ENCODE measurements at places on chromosomes 6 and 20.

GRCh38 chr6:95784869-95785268 lies 207.5 kb downstream of the MANEA start:
- no peak overlapping the region for H3K27ac ChIP-seq
- no peaks in the 10 kb centered on the region for H3K36me3 ChIP-seq
- DNase-seq: no peak
- H3K27me3 ChIP-seq: no peaks in the 10 kb centered on the region

DNA sequence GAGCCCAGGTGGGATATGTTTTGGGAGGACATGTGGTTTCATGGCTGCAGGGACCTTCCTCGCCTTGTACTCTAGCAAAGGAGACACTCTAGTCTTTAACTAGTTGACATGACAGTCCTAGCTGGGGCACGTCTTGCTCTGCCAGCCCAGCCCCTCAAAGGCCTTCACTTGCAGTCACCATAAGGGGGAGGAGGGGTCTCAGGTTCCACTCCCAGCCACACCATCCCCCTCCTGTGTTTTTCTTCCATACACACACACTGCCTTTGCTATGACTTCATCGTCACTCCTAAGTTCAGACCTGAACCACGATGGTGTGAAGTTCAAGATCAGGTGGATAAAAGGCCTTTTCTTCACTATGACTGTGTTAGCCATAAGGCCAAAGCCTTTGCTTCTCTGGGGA lies 13.5 kb downstream of the ULBP1 start:
- H3K27ac ChIP-seq: no peak overlapping the region
- H3K4me1 ChIP-seq: peaks cover 5% of the 10 kb centered on the region
- no peak overlapping the region for H3K4me3 ChIP-seq
- DNase-seq: no peak
- no peaks in the 10 kb centered on the region for H3K36me3 ChIP-seq
- peaks cover 85% of the 10 kb centered on the region for H3K27me3 ChIP-seq

- no peaks in the 10 kb centered on the region for H3K27me3 ChIP-seq
- H3K36me3 ChIP-seq: no peaks in the 10 kb centered on the region
- no peak overlapping the region for H3K4me3 ChIP-seq
- no peak overlapping the region for H3K27ac ChIP-seq
- H3K4me1 ChIP-seq: no peaks in the 10 kb centered on the region
Measured at GRCh38 chr6:112618849-112619248, 271.7 kb downstream of the RFPL4B start.

DNA sequence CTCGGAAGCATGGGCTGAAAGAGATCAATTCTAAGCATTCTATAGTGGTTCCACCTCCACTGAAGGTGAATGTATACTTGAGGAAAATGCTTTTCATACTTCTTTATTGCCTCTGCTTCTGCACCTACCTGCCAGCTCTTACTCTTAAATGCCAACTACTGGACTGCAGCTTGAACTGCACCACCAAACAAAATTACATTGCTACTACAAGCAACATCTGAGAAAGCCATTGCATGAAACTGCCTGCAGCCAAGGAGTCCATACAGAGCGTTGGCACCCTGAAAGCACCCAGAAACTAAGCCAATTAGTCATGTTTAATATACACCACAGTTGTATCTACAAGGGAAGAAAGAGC lies 440.9 kb downstream of the BTBD3 start:
- no peaks in the 10 kb centered on the region for H3K4me1 ChIP-seq
- no peak overlapping the region for H3K4me3 ChIP-seq
- no peaks in the 10 kb centered on the region for H3K27me3 ChIP-seq
- no peak for DNase-seq
- H3K36me3 ChIP-seq: no peaks in the 10 kb centered on the region

DNA sequence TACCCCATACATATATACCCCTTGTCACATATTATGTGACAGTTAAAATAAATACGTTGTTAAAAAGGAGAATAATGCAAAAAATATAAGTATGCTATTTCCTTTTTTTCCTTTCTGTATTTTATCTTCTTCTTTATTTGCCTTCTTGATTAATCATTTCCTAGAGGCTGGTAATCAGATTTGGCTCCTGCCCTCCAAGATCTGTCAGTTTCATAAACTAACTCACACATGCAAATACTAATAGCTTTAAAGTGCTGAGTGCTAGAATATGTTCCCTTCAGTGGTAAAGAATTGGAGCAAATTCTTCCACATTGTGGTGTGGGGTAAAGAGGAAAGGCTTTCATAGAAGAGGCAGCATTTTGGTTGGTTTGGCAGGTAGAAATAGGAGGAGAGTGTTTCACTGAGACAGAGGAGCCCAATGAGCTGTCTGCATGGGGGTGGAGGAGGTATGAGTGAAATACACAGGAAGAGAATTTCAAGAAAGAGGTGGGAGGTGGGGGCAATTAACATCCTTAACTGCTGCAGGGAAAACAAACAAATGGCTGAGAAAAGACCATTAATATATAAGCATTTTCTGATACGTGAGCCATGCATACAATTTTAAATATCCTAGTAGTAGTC lies 523.9 kb downstream of the BMP2 start:
- no peaks in the 10 kb centered on the region for H3K36me3 ChIP-seq
- H3K4me3 ChIP-seq: no peak overlapping the region
- DNase-seq: no peak
- H3K27me3 ChIP-seq: no peaks in the 10 kb centered on the region

DNA sequence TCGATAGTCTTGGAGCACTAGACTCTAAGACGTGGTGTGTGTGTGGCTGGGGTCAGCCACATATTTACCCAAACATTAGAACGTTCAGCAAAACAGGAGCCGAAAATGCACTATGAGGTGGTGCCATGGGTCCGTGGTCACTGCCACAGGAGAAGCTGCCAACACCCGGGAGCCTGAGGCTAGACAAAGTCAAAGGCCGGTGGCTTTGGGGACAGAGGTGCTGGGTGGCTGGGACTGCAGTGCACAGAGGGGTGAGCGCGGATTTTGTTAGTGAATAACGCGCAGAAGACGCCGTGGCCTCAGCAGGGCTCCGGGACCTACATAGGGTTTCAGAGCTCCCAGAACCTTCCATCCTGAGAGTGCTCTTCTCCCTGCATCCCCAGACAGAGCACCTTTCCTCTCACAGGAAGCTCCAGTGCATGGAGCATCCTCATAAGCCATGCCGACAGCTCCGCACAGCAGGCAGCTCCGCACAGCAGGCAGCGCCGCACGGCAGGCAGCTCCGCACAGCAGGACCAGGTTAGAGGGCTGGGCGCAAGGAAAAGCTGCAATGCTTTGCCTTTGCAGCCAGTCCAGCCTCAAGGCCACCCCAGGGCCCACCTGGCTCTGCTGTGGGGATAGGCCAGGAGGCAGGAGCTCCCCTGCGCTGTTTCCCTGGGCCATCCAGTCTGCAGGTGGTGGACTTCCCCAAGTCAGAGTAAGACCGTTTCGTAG lies 304.1 kb downstream of the TAF4 start:
- no peak overlapping the region for H3K4me3 ChIP-seq
- DNase-seq: no peak
- no peak overlapping the region for H3K27ac ChIP-seq
- H3K27me3 ChIP-seq: no peaks in the 10 kb centered on the region
- no peaks in the 10 kb centered on the region for H3K4me1 ChIP-seq

DNA sequence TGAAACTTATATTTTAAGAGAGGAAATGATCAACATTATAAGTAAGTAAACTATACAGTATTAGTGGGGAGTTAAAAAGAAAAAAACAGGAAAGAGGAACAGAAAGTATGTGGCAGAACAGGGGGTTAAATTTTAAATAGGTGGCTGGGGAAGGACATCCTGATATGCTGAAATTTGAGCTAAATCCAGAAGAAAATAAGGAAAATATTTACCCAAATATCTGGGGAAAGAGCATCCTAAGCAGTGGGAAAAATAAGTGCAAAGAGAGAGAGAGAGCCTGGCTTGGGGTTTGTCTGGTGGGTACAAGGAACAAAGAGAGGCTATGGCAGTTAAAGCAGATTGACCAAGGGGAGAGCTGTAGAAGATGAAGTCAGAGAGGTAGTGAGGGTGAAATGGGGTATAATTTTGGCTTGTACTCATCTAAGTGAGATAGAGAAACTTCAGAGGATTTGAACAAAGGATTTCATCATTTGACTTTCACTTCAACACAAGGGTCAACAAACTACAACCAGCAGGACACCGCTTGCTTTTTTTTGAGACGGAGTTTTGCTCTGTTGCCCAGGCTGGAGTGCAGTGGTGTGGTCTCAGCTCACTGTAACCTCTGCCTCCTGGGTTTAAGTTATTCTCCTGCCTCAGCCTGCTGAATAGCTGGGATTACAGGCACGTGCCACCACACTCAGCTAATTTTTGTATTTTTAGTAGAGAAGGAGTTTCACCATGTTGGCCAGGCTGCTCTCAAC lies 328.4 kb upstream of the CNR1 start:
- H3K4me3 ChIP-seq: no peak overlapping the region
- peaks cover 5% of the 10 kb centered on the region for H3K27me3 ChIP-seq
- H3K27ac ChIP-seq: no peak overlapping the region

DNA sequence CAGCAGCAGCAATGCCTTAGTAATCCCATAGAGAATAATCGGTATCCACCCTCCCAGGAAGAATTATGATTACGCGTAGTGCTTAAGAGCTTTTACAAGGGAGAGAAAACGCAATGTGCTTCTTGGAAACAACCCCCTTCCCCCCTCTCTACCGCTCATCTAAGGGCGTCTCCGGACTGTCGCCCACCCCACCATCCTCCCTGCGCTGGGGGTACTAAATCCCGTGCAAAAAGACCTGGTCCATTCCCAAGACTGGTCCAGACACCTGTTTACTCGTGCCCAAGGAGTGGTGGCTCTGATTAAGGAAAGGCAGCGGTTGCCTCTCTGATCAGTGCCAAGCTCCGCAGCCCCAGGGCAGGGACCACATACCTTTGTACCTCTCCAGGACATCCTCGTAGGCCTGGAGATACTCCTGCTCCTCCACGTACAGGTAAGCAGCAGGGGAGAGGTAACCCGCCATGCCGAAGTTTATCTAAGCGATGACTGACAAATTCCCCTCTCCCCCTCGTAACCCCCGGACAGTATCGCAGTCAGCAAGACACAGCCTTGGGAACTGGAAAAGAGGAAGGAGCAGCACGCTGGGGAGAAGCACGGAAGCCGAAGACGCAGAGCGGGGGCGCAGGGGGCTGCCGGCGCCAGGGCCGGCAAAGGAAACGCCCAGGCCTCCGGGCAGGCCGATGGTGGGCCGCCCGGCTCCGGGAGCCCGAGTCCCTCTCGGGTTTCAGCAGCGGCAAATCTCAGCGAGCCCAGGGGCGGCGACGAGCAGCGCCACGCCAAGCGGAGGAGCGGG lies 112.0 kb upstream of the BEND6 start:
- H3K4me1 ChIP-seq: peaks cover 4% of the 10 kb centered on the region
- H3K27ac ChIP-seq: peak overlapping the region; percentile 72
- peak overlapping the region; percentile 86 for H3K4me3 ChIP-seq

DNA sequence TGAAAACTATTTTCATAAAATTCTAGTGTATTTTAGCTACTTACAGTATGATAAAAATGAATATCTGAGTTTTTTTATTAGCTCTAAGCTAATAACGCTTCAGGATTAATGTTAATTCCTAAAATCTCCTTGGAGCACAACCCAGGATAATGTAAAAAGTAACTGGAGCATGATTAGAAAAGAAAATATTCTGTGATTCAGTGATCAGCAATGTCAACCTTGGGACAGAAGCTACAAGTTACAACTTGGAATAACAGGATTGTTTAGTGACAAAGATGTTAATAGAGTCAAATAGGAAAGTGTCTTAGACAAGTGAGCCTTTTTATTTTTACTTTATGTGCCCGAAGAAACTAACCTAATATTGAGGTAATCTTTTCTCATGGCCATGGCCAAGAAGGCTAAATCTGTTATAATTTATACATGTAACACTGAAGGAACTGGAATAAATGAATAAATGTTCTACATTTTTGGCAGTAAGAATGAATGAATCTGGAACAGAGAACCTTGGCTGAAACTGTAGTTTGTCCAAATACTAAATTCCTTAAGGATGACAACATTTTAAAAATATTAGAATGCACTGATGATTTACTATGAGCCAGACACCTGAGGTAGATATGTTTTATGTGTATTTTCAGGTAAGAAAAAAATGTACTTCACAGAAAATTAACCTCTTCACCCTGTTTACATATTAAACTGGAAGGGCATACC lies 994.0 kb downstream of the GRIK2 start:
- no peaks in the 10 kb centered on the region for H3K27me3 ChIP-seq
- no peak overlapping the region for H3K4me3 ChIP-seq
- no peaks in the 10 kb centered on the region for H3K36me3 ChIP-seq
- no peaks in the 10 kb centered on the region for H3K4me1 ChIP-seq

DNA sequence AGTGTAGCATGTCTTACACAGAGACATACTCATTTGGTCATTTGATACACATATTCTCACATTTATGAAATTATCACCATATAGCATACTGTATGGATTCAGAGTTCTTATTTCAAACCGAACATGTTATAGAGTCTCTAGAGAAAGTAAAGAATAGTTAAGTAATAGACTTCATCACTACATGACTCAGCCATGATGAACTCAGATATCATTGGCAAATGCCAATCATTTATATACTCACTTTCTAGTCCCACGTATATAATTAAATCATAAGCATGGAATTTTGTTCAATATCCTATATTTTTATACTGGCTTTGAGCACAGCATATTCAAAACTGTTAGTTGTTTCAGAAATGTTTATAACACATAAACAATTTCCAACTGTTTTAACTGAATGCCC lies 749.9 kb downstream of the HACE1 start:
- H3K27me3 ChIP-seq: no peaks in the 10 kb centered on the region
- no peaks in the 10 kb centered on the region for H3K36me3 ChIP-seq
- no peak for DNase-seq
- H3K4me1 ChIP-seq: no peaks in the 10 kb centered on the region
- H3K27ac ChIP-seq: no peak overlapping the region

- H3K4me1 ChIP-seq: peaks cover 9% of the 10 kb centered on the region
- no peaks in the 10 kb centered on the region for H3K36me3 ChIP-seq
- H3K27ac ChIP-seq: no peak overlapping the region
- DNase-seq: no peak
Measured at GRCh38 chr6:56664029-56664428, 21.3 kb upstream of the DST start.

GRCh38 chr20:24160563-24161281 lies 172.1 kb upstream of the GGTLC1 start:
- no peaks in the 10 kb centered on the region for H3K36me3 ChIP-seq
- H3K4me3 ChIP-seq: no peak overlapping the region
- no peaks in the 10 kb centered on the region for H3K27me3 ChIP-seq
- DNase-seq: no peak

GRCh38 chr6:168415993-168416530 lies 24.9 kb upstream of the SMOC2 start:
- H3K4me3 ChIP-seq: no peak overlapping the region
- no peaks in the 10 kb centered on the region for H3K4me1 ChIP-seq
- no peaks in the 10 kb centered on the region for H3K27me3 ChIP-seq
- no peak for DNase-seq
- no peaks in the 10 kb centered on the region for H3K36me3 ChIP-seq

- H3K4me3 ChIP-seq: peak overlapping the region; percentile 97
- peaks cover 6% of the 10 kb centered on the region for H3K36me3 ChIP-seq
- peak overlapping the region; percentile 97 for H3K27ac ChIP-seq
- peak; percentile 59 for DNase-seq
Measured at GRCh38 chr6:26197933-26198721, 110.9 kb downstream of the HFE start.

GRCh38 chr6:22108199-22108598 lies 188.6 kb downstream of the PRL start:
- no peak overlapping the region for H3K27ac ChIP-seq
- H3K4me1 ChIP-seq: peaks cover 15% of the 10 kb centered on the region
- no peak for DNase-seq
